Endothelial cell (in vitro differentiated cells): ENCODE measurements at places on chromosomes 2 and 18.

DNA sequence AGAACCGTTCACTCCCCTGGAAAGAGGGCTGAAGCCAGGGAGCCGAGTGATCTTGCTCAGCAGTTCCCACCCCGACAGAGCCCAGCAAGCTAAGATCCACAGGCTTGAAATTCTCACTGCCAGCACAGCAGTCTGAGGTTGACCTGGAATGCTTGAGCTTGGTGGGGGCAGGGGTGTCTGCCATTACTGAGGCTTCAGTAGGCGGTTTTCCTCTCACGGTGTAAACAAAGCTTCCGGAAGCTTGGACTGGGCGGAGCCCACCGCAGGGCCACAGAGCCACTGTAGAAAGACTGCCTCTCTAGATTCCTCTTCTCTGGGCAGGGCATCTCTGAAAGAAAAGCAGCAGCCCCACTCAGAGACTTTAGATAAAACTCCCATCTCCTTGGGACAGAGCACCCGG is 180.8 kb downstream of the WDR7 start:
- no peak for DNase-seq

DNA sequence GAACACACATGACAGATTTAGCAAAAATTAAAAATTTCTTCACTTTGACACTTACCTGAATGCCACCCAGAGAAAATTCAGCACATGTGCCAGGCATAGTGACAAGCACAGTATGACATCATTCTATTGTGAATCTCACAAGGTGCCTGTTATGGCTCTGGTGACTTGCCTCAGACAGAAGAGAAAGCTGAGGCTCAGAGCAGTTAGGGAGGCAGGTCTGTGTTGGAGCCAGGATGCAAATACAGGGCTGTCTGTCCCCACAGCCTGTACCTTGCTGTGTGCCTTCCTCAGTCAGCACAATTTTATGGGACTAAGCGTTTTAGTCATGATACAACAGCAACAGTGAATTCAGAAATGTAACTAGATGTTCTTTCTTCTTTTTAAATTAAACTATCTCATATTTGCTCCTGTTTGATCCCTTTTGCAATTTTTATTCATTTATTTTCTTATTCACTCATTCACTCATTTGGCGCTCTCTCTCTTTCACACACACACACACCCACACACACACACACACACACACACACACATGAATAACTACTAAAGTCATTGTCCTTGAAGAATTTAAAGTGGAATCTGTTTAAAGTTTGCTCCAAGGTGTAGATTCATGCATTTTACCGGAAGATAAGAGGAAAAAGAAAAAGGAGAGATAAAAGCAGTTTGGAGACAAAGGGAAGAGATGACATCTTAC is 37.9 kb upstream of the CTAGE1 start:
- no peak for DNase-seq

- DNase-seq, result no peak
Measured at GRCh38 chr2:3101016-3101942, 276.3 kb downstream of the EIPR1 start.

GRCh38 chr2:44777537-44777936 is 164.0 kb upstream of the SIX3 start:
- no peak for DNase-seq

DNA sequence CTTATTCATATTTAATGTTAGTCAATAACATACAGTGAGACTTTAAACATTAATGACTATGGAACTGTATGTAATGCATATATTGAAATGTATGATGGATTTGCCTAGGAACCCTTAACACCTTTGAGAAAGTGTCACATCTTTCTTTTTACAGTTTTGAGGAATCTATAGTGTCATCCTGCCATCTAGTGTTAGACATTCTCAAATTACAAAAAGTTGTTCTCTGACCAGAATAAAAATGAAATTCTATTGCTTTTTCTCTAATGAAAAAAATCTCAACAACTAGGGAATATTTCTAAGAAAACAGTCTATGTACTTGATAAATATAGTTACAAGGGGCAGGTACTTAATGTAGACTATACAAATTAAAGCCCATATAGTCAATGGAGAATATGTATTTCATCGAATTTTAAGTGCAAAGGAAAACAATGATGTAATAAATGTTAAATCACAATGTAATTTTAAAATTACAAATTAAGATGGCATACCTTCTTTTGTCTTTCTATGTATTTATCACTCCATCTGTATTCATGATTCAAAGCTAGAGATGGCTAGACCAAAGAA is 5.1 kb upstream of the CALCRL start:
- no peak for DNase-seq

GRCh38 chr2:195574312-195574711 is 82.7 kb upstream of the SLC39A10 start:
- DNase-seq, result no peak

DNA sequence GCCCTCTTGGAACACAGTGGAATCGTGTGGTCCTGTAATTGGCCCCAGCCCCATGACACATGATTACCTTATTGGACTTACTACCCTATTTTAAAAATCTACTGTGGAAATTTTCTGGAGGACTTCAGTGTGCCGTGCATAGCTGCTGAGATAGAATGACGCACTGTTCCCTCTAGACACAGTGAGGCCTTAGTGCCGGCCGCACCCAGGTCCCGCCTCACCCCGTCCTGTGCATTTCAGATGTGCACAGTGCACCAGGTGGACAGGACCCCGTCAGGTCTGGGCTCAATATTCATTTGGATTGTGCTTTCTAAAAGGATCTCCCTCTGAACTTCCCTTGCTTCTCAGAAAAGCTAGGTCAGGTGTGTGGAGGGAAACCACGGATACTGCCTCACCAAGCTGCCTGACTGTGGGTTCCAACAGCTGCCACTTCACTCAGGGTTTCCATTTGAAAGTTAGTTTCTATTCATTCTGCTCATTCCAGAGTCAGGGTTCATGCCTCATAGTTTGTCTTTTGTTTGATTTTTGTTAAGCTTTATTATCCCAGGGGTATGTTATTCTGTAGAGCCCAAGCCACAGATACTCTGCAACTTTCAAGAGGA is 155.8 kb downstream of the PTGR3 start:
- no peak for DNase-seq

- no peak for DNase-seq
Measured at GRCh38 chr2:186059096-186059495, 320.5 kb downstream of the FSIP2 start.

GRCh38 chr2:84314901-84315330 is 144.2 kb downstream of the SUCLG1 start:
- peak; percentile 94 for DNase-seq

- no peak for DNase-seq
Measured at GRCh38 chr18:13539050-13539449, 187.3 kb downstream of the FAM210A start.

GRCh38 chr2:200782251-200782650 is 29.5 kb upstream of the BZW1 start:
- DNase-seq, result no peak

GRCh38 chr2:25098670-25099486 is 57.0 kb downstream of the EFR3B start:
- no peak for DNase-seq

GRCh38 chr2:70089983-70090525 is 2.8 kb downstream of the PCBP1 start:
- DNase-seq, result no peak

- no peak for DNase-seq
Measured at GRCh38 chr2:217467331-217467730, 535.5 kb downstream of the TNS1 start.

- DNase-seq, result no peak
Measured at GRCh38 chr2:135633582-135633981, 102.3 kb downstream of the R3HDM1 start.

GRCh38 chr18:78492064-78492812 is 487.4 kb upstream of the SALL3 start:
- no peak for DNase-seq

DNA sequence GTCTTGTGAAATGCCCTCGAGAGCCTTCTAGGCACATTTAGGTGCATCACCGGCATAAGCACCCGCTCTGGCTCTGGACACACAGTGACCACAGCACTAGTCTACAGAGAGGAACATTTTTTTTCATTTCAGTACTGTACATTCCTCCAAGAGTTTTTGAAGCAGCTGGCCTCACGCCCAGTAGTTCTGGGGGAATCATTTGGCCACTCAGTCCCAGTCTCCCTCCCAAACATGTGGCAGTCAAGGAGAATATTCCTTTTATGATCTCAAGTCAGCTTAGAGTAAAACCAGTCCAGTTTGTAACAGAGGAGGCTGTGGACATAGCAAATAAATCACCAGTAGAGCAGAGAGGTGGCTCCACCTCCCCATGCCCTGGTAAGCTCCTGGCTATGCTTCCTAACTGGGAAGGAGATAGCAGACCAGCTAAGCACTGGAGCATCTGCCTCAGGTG is 48.1 kb downstream of the KCNE4 start:
- no peak for DNase-seq

GRCh38 chr2:71607151-71607889 is 154.0 kb downstream of the DYSF start:
- peak; percentile 2 for DNase-seq

GRCh38 chr2:181153886-181154285 is 173.5 kb downstream of the UBE2E3 start:
- no peak for DNase-seq

- DNase-seq, result no peak
Measured at GRCh38 chr2:42556315-42556890, 12.0 kb upstream of the MTA3 start.

DNA sequence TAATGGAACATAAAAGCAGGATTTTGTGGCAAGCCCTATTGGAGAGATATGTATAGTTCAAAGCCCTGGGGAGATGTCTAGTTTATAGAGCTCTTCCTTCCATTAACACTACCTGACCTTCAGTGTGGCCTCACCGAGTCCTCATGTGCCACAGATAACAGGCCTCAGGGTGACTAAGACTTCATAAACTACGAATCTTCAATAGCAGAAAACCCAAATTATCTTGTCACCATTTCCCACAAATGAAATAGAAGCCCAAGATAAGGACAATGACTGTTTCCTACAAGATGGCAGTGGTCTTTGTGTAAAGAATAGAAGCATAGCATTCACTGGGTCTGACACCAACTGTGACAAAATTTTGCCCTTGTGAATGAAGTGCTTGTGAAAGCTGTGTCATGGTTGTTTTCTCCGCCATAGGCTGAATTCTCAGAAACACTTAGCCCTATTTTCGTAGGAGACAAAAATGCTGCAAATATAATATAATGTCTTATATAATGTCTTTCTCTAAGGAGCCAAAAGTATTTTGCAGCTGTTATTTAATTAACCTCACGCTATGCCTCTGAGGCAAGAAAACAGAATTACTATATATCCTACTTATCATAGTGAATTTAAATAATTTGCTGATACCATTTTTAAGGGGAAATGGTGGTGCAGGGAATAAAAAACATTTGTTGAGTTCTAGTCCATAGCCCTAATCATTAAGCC is 136.7 kb upstream of the CWC22 start:
- no peak for DNase-seq

DNA sequence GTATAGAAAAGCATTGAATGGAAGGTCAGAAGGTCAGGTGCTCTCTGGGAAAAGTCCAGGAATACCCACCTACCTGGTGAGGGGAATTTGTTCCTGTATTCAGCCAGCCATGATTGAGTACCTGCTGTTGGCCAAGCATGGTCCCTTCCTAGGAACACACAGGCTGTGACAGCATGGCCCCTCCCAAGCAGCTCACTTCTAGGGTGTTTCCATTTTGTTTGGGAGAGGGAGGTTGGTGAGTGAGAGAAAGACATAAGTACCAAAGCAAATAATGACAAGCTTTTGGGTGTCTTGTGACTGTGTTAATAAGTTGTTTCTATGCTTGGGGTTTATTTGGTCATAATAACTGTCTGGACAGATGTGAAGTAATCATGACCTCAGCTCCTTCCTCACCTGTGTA is 46.3 kb downstream of the CABLES1 start:
- DNase-seq, result no peak

- DNase-seq, result peak; percentile 59
Measured at GRCh38 chr2:38076152-38076709, 280 bp upstream of the CYP1B1 start.

DNA sequence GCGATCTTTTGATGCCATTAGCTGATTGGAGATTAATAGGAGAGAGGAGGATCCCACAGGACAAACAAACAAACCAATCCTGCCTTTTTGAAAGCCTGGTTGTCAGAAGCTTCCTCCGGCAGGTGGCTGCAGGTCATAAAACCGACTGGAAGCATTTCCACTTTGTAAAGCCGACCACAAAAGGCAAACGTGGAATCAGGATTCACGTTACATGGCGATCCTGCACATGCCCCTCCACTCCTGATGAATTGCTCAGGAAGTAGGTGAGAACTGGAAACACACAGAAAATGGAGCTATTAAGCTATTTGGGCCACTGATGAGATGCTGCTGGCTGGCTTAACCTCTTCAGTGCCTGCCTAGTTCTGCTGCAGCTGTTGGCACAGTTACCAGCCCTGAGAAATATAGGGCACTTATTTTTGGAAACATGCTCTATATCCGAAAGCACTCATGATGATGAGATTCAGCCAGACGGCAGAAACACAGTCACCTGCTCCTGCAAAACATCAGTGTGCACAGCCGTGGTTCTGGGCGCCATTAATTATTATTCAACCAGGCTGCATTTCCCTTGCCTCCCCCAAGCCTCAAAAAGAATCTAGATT is 110.3 kb upstream of the ST6GAL2 start:
- no peak for DNase-seq

- DNase-seq, result no peak
Measured at GRCh38 chr2:99442837-99443236, 47.0 kb downstream of the REV1 start.

DNA sequence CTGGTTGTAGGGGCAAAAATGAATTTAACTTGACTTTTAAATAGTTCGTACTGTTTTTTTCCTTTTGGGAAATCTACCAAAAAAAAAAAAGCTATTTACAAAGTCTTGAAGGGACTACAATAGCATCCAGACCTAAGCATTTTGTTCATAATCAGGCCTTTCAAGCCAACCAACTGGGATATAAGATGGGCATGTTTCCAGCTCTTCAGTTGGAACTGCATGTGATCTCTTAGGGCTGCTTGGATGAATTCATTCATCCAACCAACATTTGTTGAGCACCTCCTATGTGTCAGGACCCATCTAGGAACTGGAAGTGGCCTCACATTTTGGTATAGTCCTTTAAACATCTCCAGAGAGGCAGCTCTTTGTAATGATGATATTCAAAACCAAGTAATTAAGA is 98.6 kb downstream of the AAK1 start:
- DNase-seq, result no peak

- no peak for DNase-seq
Measured at GRCh38 chr2:110720547-110720946, 11.8 kb upstream of the ACOXL start.

DNA sequence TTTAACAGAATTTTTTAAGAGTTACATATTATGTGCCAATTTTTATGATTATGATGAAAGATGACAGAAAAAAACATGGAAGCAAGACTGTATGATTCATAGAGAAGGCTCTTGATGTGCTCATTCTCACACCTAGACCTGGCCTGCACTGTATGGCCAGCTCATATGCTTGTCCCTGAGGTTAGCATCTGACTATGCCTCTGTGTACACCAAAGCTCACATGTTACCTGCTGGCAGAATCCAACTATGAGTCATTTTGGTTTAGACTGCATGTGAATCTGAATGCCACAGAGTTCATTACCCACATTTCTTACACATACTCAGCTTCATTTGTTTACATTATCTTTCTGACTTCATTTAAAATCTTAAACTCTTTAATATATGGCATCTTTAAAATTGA is 139.0 kb downstream of the DSC3 start:
- no peak for DNase-seq
